ENCODE measurements at places on chromosomes 2 and 18. TPM values are rescaled to one million over a fixed set of nuclear protein-coding genes. Genes with fewer than 3 reads are reported as not detected.

Gene TRIM43
- total RNA-seq: not detected

Gene CD8B2
- under 0.01 TPM for total RNA-seq

Gene PASK
- 15.1 TPM for total RNA-seq

Gene DAW1
- 1.2 TPM for total RNA-seq

Gene CHPF
- total RNA-seq: 24.1 TPM

Gene GLI2
- 0.41 TPM for total RNA-seq

Gene VSNL1
- 24.5 TPM for total RNA-seq

Gene PSMA8
- total RNA-seq: not detected

Gene GCG
- 0.41 TPM for total RNA-seq

Gene ATRAID
- total RNA-seq: 37.5 TPM
